NCI-H748 treated with DMSO at 0.1 percent for 48 hours (cell line): ENCODE measurements at places on chromosomes 3 and 15.
A peak's percentile ranks its signal among the peaks of the same experiment; 100 is the strongest.

DNA sequence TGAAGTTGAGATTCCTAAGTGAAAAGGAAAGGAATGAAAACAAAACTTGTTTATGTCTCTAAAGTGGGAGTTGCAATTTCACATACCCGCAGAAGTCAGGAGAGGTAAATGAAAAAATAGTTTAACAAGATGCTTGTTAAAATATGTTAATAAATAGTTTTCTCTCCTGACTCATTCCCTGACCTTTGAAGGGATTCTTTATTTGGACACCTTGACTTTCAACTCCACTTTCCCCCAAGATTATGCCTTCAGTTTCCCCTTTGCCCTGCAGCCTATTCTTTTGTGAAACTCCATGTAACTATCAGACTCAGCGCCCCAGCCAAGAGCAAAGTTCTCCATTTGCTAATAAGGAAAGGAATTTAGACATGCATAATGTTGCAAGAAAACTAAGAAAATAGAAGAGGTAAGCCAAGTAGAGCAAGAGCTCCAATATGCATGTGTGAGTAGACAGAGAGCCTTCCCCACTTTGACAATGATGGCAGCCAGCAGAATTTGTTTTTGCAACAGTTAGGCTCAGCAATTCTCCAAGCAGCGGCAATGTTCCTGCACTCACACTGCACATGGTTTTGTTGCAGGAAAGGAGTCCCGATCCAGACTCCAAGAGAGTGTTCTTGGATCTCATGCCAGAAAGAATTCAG, 61.2 kb downstream of the CD200 start:
- DNase-seq, result no peak

DNA sequence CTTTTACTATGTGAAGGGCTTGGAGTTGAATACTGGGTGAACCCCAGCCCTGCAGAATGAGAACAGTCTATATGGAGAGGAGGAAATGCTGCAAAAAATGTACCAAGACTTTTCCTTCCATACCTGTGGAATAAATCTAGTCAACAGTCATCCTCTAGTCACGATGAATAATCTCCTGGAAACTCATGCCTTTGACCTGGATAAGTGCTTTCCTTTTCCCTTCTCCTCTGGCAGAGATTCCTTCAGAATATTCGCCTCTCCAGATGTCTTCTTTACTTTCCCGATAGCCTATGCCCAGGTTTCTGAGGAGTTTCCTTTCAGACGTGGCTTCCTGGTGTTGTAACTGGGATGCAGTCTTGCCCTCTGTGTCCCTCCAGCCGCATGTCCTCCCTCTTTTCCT, 28.1 kb downstream of the CCNL1 start:
- DNase-seq, result no peak

DNA sequence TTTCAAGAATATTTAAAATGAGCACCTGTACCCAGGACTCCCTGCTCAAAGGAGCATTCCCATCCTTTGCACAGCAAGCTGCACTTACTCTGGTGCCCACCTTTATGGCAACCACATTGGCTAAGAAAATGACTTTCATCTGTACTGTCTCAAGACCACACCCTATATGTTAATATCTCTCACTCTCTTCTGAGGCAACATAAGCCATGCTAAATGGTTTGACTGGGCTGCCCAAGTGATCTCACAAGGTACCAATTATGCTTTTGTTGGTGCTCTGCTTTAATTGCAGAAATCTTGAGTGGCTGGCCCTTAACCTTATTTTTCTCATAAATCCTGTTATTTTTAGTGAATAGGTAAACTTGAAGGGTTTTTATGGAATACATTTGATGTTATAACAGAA, 17.7 kb downstream of the RYK start:
- DNase-seq, result no peak

DNA sequence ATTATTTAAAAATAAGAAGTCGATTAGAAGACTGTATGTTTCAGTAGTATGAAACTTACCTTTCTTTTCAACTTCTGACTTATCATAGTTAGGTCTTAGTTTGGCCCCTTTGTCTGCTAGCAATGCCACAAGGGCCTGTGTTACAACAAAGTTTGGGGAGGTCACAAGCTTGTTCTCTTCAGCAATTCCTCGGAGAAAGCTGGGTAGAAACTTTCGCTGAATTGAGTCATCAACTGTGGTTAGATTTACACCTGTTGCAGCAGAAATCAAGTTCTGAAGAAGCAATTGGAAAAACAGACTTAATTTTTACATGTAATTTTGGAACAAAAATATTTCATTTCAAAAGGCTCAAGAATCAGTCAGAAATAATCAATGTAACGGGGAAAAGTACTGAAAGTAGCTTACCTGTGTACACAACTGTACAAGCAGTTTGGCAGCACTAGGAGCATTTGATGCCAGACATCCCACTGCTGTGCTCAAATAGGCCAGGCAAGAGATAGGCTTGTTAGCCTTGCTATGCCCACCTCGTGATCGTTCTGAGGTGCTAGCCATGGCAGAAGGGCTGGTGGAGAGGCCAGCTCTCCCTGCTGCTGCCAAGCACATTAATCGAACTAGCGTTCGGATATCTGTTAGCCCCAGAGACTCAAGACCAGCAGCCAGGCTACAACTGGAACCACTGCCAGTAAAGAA, 58.6 kb downstream of the FBXL22 start:
- no peak for DNase-seq

DNA sequence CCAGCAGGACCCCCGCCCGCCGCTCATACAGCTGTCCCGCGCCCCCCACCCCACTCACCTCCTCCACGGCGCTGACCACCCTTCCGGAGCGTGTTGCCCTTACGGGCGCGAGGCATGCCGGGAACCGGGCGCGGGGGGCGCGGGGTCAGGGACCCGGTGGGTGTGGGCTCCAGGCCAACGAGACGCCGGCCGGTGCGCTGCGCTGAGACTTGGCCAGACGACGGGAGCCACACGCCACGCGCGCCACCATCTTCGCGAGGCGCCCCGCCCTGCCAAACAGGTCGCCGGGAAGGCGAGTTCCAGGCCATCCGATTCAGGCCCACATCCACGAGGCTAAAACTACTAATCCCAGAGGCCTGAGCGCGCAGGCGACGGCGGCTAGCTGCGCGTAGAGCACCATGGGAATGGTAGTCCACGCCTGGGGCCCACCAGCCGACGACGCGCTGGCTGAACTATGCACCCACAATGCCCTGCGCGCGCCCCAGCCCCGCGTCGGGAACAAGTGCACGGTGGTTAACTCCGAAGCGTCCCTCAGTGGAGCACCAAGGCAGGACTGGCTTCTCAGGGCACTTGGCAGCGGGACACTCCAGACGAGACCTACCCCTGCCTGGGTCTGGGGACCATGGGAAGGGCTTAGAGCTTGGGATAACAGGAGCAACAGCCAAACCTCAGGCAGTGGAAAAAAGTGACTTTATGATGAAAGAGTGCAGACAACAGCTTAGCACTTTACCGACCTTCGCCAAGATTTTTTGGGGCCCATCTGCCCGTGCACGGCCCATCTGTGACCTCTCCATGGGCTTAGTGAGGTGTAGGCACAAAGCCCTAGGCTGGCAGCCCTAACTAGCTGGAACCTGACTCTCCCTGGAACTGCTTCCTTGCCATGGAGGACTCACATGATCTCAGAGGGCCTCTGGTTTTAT, at the start of gene IFRD2:
Gene IFRD2 (minus strand): TSS at position 271 of the 920 bp plus-strand sequence. CDS start 155 bp downstream, at position 116.
- DNase-seq, result peak; percentile 78

DNA sequence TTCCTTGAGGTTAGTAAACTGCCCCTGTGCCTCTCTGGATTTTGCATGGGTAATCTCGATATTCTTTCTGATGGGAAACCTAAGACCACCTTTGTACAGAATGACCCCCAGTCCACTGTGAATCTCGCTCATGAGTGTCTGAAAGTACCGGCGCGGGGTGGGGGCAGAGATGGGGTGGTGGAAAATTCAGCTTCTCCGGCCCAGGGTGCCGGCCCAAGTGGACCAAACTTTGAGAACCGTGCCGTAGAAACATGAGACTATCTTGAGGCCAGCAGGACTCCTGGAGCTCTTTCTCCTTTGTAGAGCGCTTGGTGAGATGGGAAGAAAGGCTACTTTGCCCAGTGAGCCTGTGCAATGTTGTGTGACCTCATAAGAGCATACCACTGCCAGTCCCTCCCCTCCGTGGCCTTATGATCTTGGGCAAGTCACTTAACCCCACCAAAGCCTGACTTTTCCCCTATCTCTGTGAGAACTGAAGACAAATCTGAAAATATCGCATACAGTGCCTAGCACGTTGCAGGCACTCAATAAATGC, 40.4 kb upstream of the VEPH1 start:
- DNase-seq, result no peak

- DNase-seq, result no peak
These were observed at the start of gene SCN5A for GRCh38 chr3:38649500-38650247. Gene SCN5A, minus strand, starts transcription at chr3:38649687. Its CDS starts 16,380 bp downstream, at chr3:38633307.

- peak; percentile 50 for DNase-seq
These were observed 38.0 kb upstream of the COPB2 start for GRCh38 chr3:139427283-139428060.

DNA sequence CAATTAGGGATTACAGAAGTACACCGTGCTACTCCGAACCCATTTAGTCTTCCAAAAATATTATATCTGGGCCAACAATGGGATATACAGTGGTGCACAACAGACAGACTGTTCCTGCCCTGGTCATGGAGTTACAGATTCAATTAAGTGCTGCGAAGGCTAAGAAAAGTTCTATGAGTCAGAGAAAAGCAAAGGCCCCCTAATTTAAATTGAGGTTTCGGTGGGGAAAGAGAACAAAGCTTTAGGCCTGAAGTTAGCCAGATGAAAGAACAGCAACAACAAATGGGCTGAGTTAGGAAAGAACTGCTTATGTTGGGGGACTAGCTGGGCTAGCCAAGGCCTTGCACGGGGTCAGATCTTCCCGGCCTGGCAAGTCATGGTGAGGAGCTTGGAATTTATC, 131.8 kb downstream of the MDFIC2 start:
- DNase-seq, result no peak

DNA sequence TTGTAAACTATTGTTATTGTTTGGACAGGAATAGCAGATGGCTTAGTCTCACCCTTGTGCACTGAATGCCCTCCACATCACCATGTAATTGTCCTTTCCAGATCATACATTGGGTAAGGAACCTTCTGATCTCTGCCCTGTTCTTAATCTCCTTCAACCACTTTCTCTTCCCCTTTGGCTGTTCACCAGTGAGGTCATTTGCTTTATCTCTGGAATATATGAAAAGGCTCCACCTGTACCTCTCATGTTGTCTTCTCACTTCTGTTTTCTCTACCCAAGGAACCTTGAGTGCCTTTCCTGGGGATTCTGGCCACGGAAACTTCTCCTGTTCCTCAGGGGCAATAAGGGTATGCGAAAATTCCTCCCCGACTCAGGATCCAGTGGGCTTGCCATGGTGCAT, 28.5 kb downstream of the MCTP2 start:
- DNase-seq, result no peak
